ENCODE measurements at places on chromosomes 12 and 14.

DNA sequence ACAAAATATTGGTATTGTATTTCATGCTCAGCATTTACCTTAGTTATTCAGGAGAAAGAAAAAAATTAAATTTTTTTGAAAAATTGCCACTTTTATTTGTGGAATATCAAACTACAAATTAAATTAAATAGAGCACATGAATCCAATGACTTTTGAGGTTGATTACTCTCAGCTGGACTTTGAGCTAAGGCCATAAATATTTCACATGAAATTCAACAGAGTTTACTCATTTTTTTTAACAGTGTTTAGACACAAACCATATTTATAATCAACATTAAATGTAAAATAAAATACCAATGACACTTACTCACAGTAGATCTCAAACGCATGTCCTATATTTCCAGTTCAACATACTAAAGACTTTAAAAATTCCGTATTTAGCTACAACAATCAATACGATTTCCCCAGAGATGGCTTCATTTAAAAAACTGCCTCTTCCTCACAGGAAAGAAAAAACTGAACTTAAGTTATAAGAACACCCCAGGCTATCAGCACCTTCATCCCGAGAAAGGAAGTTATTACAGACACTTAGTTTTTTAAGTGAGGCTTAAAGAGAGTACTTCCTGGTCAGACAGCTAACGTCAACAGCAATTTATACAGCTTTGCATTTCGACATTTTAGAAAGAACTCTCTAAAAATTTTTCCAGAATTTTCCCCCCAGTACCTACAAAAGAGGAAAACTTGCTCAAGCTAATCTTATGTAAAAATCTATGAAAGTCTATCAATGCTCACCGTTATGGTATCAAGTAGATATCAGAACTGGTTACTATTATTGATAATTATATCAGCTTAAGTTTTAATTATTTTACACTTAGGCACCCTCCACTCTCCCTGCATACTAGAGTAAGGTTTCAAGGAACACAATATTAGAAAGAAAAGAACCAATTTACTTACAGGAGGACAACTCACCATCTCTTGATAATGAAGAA is 13.8 kb downstream of the TAOK3 start:
- DNase-seq = peak; percentile 68

DNA sequence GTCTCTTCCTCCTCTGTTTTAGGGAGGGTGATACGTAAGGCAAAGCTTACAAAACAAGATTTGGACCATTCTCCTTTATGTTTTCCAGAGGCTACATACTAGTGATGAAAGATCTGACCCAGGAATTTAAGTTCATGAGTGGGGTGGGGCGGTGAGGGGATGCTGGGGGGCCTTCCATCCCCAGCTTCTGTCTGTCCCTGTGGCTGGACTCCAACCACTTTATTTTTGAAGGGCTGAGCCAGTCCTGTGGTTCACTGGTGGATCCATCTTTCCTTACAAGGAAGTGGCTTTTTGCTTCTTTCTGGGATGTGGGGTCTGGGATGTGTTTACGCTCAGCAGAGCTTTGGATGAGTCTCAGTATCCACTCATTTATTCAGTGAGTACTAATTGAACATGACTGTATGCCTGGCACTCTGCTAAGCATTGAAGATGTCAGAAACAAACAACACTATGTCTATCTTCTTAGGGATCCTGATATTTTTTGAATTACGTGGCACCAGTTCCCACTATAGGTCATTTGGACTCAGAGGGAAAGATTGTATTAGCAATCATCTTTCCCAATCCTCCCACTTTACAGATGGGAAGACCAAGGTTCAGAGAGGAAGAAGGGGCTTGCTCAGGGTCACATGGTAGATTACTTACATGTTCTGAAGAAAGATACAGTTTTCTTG is 291.8 kb upstream of the TBX3 start:
- no peak for DNase-seq

DNA sequence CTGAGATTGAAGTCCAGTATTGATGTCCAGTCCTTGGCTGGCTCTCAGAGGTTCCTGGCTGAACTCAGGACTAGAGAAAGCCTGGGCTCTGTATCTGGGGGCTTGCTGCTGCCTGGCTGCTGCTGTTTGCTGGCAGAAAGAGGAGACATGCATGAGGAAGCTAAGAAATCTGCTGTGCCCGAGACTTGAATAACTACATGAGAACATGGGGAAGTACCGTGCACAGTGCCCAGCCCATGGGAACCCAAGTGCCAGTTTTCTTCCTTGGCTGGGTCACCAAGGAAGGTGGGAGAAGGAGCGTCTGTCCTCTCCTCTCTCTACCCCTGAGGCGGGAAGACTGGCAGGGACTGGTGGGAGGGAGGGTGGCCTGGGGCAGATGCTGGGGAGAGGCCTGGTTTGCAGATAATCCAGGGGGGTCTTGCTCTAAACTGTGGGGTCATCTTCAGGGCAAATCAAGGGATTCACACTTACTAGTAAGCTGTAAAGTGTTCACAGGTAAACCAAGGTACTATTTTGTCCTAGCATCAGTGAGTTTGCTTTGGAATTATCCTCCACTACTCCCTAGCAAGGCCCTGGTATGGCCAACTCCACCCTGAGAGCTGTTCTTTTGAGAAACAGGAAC is 13.8 kb upstream of the ZFP36L1 start:
- DNase-seq = no peak

- no peak for DNase-seq
Observed at GRCh38 chr14:73289729-73290128, 52.4 kb downstream of the PAPLN start.

DNA sequence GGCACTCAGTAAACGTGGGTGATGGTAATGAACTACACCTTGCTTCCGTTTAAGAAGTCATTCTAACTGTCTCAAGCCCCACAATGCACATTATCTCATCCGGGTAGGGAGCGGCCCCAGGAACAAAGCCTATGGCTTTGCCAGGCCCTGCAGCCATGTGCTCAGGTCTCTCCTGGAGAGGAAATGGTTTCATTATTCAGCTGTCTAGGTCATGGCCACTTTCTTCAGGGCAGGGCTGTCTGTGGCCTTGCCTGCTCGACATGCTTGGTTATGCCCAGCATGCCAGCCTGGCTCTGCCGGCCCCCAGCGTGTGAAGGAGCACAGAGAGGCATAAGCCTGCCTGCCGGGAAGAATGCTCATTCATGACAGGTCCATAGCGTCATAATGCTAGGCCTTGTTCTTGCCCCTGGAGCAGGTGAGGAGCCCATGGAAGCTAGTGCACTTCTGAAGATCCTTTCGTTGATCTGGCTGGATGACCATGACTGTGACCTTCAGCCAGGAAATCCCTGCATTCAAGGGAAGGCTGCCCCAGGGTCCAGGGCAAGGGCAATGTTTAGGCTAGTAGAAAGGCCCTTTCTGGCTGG is 26.3 kb upstream of the FOS start:
- DNase-seq = no peak

GRCh38 chr12:95733141-95733825 is 57.3 kb downstream of the NTN4 start:
- no peak for DNase-seq

DNA sequence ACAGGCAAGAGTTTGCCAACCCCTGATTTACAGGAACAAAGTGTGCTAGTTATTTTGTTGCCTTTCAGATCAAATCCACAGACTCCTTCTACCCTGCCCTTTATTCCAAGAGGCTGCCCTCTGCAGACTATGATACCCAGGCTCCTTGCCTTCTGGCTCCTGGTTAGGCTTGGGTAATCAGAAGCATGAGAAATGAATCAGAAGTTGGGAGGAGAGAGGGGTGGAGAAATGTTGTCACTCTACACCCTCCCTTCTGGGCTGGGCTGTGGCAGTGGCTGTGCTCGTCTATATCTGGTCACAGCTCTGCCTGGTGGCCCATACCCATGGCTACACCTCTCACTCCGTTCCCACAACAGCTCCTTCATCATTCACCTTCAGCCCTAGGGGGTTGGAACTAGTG is 204.6 kb upstream of the PLXNC1 start:
- DNase-seq = no peak

- peak; percentile 70 for DNase-seq
Observed at GRCh38 chr14:38716926-38717325, 386.1 kb downstream of the SEC23A start.

DNA sequence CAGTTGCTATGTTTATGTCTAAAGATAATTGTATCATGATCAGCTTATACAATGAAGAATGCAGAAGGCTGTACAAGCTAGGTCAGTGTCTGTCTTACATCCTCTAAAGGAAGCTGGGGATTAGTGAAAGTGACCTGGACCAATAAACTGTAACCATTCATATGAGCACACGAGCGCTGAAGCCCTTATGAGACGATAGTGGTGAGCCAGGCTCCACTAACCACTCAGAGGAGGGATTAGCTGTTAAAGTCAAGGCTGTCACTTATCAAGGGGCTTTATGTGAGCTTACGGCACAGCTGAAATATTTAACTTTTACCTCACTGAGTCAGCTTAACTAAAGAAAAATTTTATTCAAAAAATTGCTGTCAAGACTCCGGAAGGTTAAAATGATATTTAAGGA is 30.3 kb downstream of the NDUFA12 start:
- no peak for DNase-seq

GRCh38 chr12:86249851-86250250 is 6.3 kb downstream of the MGAT4C start:
- no peak for DNase-seq

DNA sequence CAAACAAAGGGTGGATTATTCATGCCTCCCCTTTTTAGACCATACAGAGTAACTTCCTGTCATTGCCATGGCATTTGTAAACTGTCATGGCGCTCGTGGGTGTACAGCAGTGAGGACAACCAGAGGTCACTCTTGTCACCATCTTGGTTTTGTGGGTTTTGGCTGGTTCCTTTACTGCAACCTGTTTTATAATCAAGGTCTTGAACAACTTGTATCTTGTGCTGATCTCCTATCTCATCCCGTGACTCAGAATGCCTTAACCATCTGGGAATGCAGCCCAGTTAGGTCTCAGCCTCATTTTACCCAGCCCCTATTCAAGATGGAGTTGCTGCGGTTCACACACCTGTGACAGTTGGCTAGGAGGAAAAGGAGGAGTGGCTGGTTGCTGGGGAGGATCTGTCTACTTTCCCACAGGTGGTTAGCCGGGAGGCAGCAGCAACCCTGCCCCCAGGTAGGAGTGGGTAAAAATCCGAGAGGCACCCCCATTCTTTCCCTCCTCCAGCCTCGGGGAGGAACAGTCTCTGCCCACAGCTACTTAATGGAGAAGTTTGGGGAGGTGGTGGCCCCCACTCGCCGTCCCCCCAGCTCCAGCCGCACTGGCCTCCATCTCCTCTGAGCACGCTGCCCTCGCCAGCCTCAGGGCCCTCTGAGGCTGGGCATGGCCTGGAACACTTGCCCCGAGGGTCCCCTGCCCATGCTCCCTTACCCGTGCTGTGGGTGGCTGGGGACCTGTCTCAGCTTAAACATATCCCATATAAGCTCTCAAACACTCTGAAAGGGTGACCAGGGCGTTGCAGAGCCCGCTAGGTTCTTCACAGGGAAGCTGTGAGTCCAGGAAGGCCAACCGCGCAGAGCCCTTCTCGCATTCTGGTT is 41.7 kb downstream of the SMIM41 start:
- no peak for DNase-seq

- DNase-seq = no peak
Observed at GRCh38 chr12:109732321-109733305, 19.0 kb downstream of the FAM222A start.

DNA sequence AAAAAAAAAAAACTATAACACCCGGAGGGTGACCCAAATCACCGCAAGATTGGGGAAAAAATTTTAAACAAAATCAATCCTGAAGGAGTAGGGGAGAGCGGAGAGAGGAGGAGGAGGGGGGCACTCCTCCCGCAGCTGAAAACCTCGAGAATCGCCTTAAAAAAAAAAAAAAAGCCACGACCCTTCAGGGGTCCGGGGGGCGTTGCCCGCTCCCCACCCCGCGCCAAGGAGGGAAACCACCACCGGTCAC is 254 bp downstream of the GTF2A1 start:
- no peak for DNase-seq

DNA sequence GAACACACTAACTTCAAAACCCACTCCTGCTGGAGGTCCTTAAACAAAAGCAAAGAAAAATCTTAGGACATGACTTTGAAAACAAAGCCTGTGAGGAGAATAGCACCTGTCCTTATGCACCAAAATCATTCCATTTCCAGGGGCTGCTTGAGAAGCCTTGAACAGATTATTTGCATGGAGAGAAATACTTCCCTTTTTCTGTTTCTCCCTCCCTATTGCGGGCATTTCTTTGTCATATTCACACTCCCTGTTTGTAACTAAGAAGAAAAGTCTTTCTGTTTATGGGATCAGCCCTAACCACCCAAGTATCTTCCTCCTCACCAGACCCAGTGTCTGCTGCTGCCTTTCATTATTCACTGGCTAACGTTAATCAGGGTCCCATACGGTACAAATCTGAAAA is 218.8 kb downstream of the DPF3 start:
- no peak for DNase-seq

GRCh38 chr14:63596998-63597658 is 44.5 kb downstream of the WDR89 start:
- DNase-seq = no peak

GRCh38 chr12:42135259-42135814 is 9.3 kb downstream of the GXYLT1 start:
- DNase-seq = no peak

Data from GF-D8 (cell line).